ENCODE measurements at places on chromosomes 13 and 19.
A peak's percentile ranks its signal among the peaks of the same experiment; 100 is the strongest.

DNA sequence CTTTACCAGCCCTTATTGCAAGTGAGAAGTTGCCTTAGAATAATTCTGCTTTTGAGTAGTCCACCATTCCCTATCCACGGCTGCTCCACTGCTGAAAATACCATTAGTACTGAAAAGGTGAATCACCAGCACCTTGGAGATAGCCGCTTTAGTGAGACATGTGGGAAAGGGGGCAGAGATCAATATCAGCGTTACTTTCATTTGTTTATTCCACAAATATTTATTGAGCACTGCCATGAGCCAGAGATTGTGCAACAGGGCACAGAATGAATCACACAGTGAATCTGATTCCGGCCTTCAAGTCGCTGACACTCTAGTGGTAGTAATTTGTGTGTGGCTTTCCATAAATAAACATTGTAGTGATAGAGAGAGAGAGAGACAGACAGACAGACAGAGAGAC is 31.5 kb upstream of the MYO16 start:
- DNase-seq, result no peak
- H3K4me3 ChIP-seq, result no peak overlapping the region
- no peaks in the 10 kb centered on the region for H3K4me1 ChIP-seq
- H3K36me3 ChIP-seq, result no peaks in the 10 kb centered on the region
- H3K27me3 ChIP-seq, result no peaks in the 10 kb centered on the region

GRCh38 chr13:46633416-46633815 is 80.4 kb downstream of the LRCH1 start:
- H3K27me3 ChIP-seq, result no peaks in the 10 kb centered on the region
- peak overlapping the region; percentile 54 for H3K4me3 ChIP-seq
- DNase-seq, result peak; percentile 73
- H3K36me3 ChIP-seq, result 0 out of 2 replicates have a peak, but pooled peaks cover 6% of the 10 kb centered on the region
- peaks cover 59% of the 10 kb centered on the region for H3K4me1 ChIP-seq
- peak overlapping the region; percentile 87 for H3K27ac ChIP-seq

- DNase-seq, result no peak
- H3K36me3 ChIP-seq, result no peaks in the 10 kb centered on the region
- peak overlapping the region; percentile 85 for H3K4me3 ChIP-seq
- peak overlapping the region; percentile 89 for H3K27ac ChIP-seq
- no peaks in the 10 kb centered on the region for H3K27me3 ChIP-seq
- H3K4me1 ChIP-seq, result peaks cover 75% of the 10 kb centered on the region
Measured at GRCh38 chr13:29703421-29703820, 107.9 kb upstream of the SLC7A1 start.

- H3K27me3 ChIP-seq, result no peaks in the 10 kb centered on the region
- H3K27ac ChIP-seq, result no peak overlapping the region
- 0 out of 2 replicates have a peak, but pooled peaks cover 12% of the 10 kb centered on the region for H3K36me3 ChIP-seq
- no peak overlapping the region for H3K4me3 ChIP-seq
- peaks cover 45% of the 10 kb centered on the region for H3K4me1 ChIP-seq
Measured at GRCh38 chr13:23915308-23915707, 18.0 kb upstream of the C1QTNF9B start.

DNA sequence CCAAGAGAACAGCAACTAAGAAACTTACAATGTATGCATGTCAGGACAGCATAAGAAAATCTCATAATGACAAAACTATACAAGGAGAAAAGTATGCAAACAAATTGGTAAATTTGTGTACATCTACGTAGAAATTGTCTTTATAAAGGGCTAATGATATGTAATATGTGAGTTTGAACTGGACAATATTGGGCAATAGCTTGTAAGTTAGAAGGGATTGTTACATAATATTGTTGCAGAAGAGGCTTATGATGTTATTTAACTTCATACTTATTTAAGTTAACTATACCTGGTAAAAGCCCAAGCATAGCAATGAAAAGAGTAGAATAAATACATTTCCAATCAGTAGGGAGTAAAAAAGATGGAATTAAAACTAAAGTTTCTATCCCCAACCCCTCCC is 134.0 kb downstream of the MAB21L1 start:
- H3K36me3 ChIP-seq, result no peaks in the 10 kb centered on the region
- no peak overlapping the region for H3K27ac ChIP-seq
- no peak overlapping the region for H3K4me3 ChIP-seq
- H3K27me3 ChIP-seq, result no peaks in the 10 kb centered on the region
- no peak for DNase-seq
- H3K4me1 ChIP-seq, result no peaks in the 10 kb centered on the region

GRCh38 chr19:50793558-50794065 is 3.4 kb downstream of the ACP4 start:
- H3K27ac ChIP-seq, result no peak overlapping the region
- DNase-seq, result no peak
- H3K36me3 ChIP-seq, result 0 out of 2 replicates have a peak, but pooled peaks cover 3% of the 10 kb centered on the region
- peaks cover 10% of the 10 kb centered on the region for H3K27me3 ChIP-seq
- H3K4me1 ChIP-seq, result no peaks in the 10 kb centered on the region
- no peak overlapping the region for H3K4me3 ChIP-seq

Measured in HFFc6 (cell line).